Stimulated activated CD4-positive, alpha-beta T cell treated with anti-CD3 and anti-CD28 coated beads, Interleukin-1b, Interleukin-23, amount 100 ng/mL, for 4 hours (primary cell): ENCODE measurements at places on chromosomes 7 and 10.

DNA sequence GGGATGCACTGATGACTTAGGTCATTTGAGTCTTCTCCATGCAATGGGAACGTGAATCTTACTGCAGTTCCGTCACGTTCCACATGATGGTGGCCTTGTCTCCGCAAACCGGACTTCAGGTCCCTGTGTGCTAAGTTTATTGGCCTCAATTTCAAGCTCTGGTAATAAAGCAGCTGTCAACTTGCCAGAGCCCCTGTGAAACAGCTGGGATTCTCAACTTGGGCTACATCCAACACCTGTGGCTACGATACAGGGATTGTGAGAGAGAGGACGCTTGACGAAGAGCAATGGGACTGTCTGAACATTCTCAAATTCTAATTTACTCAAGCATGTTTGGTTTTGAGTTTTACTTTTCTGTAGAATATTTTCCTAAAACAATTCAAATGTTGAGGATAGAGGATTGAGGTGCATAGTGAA, 174.2 kb downstream of the PTN start:
- DNase-seq = no peak

- DNase-seq = no peak
Measured at GRCh38 chr7:28933846-28934320, 24.2 kb downstream of the TRIL start.

DNA sequence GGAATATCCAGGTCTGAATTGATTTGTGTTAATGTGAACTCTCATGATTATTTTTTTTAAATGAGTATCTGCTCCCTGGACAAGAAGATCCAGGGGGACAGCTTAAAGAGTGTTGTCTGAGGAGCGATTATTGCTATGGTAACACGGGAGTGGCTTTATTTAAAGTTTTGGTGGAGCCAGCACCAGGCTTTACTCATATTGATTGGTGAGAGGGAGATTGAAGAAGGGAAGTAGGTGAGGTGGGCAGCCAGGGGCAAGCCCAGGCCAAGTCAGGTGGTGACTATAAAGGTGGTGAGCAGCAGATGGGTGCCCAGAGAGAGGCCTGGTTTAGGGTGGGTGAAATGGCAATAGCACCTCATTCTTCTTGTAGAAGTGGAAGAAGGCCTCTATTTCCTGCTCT, 10.2 kb upstream of the AGR2 start:
- DNase-seq = no peak

DNA sequence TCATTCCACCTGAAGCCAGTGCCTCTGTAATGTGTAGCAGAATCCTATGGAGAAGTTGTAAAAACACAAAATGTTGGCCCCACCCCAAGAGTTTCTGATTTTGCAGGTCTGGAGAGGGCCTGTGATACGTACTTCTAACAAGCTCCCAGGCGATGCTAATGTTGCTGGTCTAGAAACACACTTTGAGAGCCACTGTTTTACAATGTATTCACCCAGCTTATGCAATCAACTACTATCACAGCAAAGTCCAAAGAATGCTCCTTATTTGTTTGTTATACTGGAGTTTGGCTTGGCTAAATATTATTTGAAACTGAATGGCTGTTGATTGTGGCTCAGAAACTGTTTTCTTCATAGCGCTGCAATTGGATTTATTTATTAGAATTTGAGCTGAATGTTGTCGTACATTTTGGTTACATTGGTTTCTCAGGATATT, 44.3 kb downstream of the DNAJB9 start:
- no peak for DNase-seq

- DNase-seq = no peak
Measured at GRCh38 chr10:125102246-125102645, 58.1 kb downstream of the CTBP2 start.
